Activated T-helper 1 cell treated with Interleukin-2 at 50 U/mL for 16 hours (primary cell): ENCODE measurements at places on chromosomes 7 and 10.

DNA sequence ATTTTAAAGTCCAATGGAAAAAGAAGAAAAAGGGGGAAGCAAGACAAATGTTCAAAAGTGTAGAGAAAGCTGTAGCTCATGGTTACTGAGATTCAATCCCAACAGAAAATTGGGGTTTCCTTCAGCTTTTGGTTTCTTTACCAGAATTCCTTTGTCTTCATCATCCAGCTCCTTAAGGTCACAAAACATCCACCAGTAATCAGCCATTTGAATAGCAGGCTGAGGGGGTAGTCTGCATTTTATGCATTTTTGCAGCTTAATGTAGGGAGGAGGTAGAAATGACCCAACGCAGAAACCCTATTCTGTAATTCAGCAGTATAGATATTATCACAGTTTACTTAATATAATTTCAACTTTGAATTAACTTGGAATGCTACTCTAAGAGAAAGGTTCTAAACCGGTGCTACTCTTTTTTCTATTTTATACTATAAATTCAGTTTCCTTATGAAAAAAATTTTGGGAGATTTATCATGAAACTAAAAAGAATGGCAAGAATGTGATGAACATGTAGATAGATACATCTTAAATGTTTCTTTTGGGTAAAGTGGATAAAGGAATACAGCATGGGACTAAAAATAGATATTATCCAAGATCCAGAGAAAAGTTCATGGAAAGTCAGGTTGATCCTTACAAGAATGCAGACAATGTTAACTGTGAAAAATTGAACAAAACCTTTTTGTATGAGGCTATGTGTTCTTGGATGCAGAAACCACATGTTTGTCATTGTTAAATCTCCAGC is 596.9 kb downstream of the PHTF2 start:
- DNase-seq: no peak

DNA sequence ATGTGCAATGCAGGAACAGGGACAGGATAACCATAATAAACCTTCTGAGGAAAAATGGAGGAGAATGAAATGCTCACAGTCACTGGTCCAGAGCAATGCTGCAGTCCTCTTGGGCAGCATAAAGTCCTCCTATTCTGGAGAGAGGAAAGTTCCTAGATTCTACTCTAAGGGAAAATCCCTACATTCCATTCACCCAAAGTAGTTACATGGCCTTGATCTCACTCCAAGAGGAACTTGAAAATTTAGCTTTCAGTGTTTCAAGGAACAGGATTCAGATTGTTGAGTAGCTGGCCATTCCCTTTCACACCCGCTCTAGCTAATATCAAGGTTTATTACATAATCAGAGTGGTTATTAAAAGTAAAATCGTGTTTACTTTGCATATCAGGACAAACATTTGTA is 168.3 kb downstream of the CHRM2 start:
- DNase-seq: no peak

- no peak for DNase-seq
Observed at GRCh38 chr7:55514546-55515265, 57.6 kb downstream of the VOPP1 start.

DNA sequence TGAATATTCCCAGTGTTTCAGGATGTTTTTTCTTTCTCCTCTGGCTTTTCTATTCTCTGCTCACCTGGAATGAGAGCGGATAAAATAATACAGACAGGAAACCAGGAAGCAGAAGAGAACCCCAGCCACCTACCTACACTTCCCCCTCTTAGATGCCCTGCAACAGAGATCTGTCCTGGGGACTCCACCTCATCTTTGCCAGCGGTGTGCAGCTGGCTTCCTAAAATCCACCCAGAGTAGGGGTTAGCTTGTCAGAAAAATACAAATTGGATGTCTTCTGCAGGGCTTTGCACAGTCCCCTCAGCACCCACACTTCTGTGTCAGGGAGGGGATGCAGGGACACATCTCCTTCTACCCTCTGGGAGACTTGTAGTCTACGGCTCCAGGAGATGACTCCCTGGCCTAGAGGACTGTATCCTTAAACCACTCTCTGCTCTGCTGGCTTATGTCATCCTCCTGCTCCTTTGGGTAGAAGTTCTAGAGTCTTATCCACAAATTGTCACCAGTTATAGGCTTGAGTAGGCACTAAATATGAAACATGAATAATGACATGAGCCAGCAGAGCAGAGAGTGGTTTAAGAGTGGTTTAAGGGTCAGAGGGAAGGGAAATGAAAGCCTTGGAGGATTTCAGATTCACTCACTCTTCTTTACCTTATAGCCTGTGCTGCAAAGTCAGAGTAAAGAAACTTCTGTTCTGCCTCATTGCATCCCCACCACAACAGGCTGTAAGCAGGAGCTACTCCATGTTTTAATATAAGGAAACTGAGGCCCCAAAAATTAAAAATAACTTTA is 749.4 kb downstream of the AUTS2 start:
- no peak for DNase-seq

- DNase-seq: no peak
Observed at GRCh38 chr10:60382946-60383681, 6.6 kb downstream of the ANK3 start.

GRCh38 chr10:89377705-89378637 is at the start of gene IFIT1B:
Gene IFIT1B, plus strand, starts transcription at chr10:89378056. Its CDS starts 80 bp downstream, at chr10:89378136.
- DNase-seq: no peak

- no peak for DNase-seq
Observed at GRCh38 chr10:2944788-2945187, 122.6 kb upstream of the PFKP start.

- peak; percentile 15 for DNase-seq
Observed at GRCh38 chr10:73413108-73413527, 740 bp downstream of the ANXA7 start.

- DNase-seq: no peak
Observed at GRCh38 chr7:135381369-135381768, 128.5 kb downstream of the CNOT4 start.

DNA sequence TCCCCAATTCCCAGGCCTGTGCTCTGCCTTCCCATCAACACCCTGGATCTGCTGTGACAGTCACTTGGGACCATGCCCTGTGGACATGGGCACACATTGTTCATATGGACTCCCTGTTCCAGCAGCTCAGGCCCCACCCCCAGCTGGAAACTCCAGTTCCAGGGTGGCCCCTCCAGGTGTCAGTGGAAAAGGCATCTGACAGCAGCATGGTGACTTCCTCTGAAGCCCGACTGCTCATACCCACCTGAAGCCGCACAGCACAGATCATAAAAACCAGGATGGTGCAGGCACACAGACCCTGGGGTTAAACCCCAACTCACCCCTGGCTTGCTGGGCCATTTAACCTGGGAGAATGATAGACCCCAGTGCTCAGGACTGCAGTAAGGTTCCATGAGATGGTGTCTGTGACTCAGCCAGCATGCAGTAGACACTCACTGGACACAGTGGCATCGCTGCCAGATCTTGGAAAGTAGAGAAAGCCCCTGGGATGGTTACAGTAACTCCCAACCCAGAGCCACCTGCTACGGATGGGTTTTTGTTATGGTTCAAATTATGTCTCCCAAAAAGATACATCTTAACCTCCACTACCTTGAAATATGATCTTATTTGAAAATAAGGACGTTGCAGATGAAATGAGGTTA is 72.6 kb upstream of the NANOS1 start:
- DNase-seq: no peak

DNA sequence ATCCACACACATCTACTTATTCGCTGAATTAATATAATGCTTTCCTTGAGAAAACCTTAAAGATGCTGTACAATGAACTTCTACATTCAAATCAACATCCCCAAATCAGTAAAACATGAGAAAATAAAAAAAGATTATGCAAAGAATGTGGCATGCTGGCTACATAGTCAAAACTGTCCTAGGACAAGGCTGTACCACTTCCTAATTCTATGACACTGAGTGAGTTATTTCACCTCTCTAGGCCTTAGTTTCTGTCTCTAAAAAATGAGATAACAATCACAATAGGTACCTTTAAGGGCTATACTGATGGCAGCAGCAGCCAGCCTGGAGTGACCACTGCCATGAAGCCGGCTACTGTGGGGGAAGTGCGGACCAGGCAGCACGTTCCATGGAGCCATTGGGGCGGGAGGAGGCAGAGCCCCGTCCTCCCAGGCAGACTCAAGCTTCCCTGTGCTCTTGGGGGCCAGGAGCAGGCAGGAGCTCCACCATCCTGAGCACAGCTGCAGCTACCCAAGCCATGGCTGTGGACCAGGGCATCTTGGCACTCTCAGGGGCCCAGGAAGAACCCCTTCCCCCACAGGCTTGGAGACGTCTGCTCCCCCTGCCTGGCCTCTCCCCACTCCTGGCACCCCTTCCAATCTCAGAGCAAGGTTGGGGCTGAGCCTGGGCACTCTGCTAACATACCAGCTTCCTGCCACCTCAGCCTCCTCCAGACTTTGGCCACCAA is 110.2 kb downstream of the ELAPOR2 start:
- no peak for DNase-seq

- DNase-seq: no peak
Observed at GRCh38 chr7:80185571-80185970, 50.9 kb downstream of the GNAI1 start.
